ENCODE measurements at places on chromosomes 2 and 18. TPM values are rescaled to one million over a fixed set of nuclear protein-coding genes. Genes with fewer than 3 reads are reported as not detected.

- DNase-seq: no peak
Measured at GRCh38 chr18:55477860-55478581, 110.0 kb downstream of the TCF4 start.

DNA sequence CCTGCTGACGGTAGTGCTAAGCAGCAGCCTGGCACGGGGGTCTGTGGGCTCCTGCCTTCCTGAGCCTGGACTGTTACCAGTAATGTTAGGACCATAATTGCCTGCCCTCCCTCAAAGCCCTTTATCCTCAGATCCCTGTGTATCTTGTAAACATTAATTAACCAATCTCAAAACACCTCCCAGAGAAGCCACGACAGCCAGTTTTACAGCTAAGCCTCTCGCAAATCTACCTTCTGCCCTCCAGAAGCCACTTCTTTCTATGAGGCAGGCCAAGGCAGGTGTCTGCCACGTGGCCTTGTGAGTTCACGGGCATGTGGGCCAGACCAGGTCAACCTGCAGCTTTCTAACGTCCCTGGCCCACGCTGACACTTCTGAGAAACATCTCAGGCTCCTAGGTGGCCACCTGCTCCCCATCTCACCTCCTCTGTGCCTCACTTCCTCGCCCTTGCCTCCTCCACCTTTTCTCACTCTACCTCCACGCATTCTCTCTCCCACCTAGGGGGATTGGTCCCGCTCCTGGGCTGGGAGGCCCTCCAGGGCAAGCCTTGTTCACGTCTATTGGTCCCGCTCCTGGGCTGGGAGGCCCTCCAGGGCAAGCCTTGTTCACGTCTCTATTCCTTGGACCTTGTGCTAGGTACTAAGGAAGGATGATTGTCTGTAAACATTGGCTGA, 64.3 kb downstream of the EDAR start:
- no peak for DNase-seq

GRCh38 chr18:35516351-35516750, 18.6 kb upstream of the INO80C start:
- no peak for DNase-seq

LYPD6B gene
- 0.37 TPM for total RNA-seq

NT5C1B gene
- not detected for total RNA-seq

AQP4 gene
- total RNA-seq: not detected

DNA sequence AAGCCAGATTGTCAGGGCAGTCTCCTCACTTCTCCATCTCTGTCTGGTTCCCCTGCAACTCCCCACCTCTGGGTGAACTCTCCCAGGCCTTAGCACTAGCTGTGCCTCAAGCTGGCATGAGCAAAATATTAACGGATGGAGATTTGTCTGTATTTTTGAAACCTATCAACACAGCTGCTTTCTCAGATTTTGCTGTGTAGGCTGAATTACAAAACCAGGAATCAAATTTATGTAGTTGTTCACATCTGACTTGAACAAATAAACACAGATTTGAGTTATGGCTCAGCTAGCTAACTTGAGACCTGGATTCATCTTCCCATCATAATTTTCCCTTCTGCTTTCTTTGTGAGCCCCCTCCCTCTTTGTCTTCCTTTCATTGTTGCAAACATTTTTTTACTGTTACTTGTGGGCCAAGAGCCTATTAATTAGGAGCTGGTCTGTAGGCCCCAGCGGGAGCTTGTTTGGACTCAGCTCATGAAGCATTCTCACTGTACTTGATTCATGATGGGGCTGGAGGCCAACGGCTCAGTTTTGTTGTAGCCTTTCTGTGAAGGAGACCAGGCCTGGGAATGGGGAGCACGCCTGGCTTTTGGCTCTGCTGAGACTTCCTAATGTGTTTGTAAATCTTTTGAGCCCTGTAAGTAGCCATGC, 164.1 kb upstream of the GATA6 start:
- no peak for DNase-seq

- peak; percentile 79 for DNase-seq
Measured at GRCh38 chr2:188293601-188294351, 2.1 kb downstream of the GULP1 start.

- DNase-seq: no peak
Measured at GRCh38 chr2:51220606-51221005, 188.7 kb upstream of the NRXN1 start.

DNA sequence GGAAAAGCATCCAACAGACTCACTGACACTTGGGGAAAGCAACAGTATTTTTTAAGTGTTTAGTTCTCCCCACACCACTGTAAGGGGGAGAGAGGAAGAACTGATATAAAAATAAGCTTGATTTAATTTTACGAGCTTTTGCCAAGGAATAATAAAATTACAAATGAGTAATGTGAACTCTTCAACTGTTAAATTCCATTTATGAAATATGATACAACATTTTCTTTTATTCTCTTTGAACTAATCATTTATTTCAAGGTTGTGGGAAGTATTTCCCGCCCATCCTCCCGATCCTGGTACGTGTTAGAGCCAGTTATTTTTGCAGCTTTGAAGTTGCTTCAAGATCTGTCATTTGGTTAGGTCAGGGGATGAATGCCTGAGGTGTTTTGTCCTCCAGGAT, 35.2 kb downstream of the WDPCP start:
- DNase-seq: peak; percentile 8

TYMS gene
- 57.0 TPM for total RNA-seq

- peak; percentile 18 for DNase-seq
Measured at GRCh38 chr2:196500686-196501431, 138.7 kb upstream of the CCDC150 start.

GKN1 gene
- not detected for total RNA-seq

GRCh38 chr18:57915865-57916582, 112.9 kb upstream of the ATP8B1 start:
- DNase-seq: no peak

- DNase-seq: peak; percentile 35
Measured at GRCh38 chr2:194383401-194383800, 1273.6 kb upstream of the SLC39A10 start.

DNA sequence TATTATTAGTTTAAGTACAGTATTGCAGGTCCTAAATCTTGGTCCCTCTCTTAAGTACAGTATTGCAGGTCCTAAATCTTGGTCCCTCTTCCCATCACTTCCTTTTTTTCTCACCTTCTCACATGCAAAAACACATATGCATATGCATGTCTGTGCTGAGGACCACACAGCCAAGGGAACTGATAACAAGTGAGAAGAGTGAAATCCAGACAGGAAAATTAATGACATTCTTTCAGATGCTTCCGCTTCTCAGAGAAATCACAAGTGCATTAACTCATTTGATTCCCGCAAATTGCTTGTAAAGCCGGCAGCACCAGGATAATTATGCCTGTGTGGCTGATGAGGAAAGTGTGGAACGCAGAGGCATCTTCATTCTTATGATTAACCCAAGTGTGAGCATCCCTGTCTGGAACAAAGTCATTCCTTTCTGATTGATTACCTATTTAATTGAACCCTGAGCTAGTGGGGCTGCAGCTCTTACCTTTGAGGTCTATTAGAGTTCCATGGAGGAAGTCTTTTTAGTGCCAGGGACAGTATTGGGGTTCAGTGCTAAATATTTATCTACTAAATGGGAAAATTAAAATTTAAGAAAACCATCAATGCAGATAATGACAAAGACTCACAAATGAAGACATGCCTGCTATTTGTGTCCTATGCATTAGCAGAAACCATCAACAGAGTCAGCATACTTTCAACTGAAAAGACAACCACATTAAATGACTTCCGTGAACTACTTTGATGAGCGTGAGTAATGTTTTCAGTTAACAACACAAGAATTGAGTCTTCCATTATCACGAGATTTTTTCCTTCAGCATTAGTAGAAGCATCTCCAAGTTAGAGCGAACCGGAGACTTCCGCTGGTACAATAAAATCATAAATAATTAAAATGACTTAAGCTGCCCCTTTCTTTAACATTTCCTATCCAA, 220.4 kb upstream of the SLC35G4 start:
- DNase-seq: no peak

TUBA4B gene
- not detected for total RNA-seq

MEIS1 gene
- total RNA-seq: 4.4 TPM

EMILIN2 gene
- total RNA-seq: not detected

GEN1 gene
- total RNA-seq: 19.8 TPM

DNA sequence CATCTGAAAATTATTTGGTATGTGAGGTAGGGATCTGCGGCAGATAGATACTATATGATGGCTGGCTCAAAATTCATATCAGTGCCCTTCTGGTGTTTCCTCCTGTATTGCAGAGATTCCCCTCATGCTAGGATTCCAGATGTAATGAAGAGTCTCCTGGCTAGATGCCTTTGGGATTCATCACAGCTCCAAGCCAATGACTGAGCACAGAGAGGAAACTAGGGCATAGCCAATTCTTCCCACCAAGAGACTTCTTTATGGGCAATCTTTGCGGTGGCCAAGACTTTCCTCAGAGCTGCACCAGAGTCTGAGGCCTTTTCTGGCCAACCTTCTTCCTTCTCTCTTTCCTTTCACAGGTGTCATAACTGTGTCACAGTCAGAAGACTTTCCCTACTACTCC, 25.5 kb upstream of the CIB4 start:
- no peak for DNase-seq

EPB41L5 gene
- 19.0 TPM for total RNA-seq

Data from MCF 10A (cell line).